ENCODE measurements at places on chromosomes 12 and 14.

DNA sequence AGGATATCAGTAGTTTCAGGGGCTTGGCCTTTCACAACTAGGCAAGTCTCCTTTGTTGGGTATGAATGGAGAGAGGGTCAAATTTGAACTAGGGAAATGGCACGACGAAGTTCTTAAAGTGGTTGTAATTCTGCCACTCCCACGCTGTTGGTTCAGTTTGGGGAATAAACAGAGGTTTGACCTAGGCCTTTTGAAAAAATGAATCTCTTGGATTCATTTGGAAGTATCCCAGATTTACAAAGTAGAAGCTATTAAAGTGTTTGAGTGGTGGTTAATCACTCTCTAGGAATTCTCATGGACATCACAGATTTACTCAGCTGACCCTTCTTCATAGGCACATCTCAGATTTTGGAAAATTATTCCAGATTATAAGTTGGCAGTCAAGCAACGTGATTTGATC lies 14.8 kb downstream of the BATF start:
- no peak for DNase-seq

GRCh38 chr12:118420673-118421072 lies 44.3 kb downstream of the SUDS3 start:
- no peak for DNase-seq

GRCh38 chr12:109513977-109514376 lies 36.5 kb downstream of the UBE3B start:
- DNase-seq = no peak

DNA sequence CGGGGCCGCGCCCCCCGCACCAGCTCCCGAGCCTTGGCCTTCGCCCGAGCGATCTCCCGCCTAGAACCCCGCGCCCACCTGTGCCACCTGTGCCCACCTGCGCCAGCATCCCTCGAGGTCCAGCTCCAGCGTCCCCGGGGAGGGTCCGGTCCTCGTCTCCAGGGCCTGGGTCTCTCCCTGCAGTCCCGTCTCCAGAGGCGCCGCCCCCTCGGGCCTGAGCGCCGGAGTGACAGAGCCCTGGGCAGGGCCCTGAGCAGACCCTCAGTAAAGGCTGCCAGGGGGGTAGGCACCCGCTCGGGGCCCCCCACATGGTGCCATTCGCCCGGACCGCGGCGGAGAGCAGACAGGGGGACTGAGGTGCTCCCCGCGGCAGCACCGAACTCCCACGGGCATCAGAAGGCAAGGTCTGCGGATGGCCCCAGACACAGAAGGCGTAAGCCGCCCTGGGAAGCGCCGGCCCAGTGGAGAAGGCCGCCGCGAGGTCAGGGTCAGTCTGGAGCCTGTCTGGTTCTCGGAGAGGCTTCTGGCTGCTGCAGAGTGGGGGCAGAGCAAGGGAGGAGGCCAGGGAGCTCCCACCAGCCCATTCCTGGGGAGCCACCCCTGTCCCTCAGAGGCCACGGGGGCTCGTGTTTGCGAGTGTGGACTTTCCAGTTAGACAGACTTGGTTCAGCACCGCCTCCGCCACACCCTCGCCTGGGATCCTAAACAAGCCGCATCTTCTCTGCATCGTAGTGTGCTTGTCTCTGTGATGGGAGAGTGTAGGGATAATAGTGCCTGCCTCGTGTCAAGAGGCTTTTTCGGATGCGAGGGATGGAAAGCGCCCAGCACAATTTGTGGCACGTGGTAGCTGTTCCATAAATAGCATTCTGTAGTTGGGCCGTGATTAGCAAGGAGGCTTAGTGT lies 1.1 kb upstream of the PPP1R13B start:
- DNase-seq = no peak

DNA sequence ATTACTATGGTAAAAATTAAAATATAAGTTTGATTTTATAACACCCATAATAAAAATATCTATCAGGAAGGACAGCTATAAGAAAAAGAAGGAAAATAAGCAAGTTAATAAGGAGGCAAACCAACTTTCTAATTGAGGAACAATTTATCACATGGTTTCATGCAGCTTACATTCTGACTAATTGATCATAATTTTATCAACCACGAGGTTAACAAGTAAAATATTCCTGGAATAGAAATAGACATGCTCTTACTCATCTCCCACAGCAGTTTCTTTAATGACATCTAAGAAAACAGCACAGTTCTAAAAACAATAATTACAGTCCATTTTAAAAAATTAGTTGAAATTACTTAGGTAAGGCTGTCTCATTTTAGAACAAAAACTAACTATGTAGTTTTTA lies 130.8 kb upstream of the KRR1 start:
- DNase-seq = no peak

DNA sequence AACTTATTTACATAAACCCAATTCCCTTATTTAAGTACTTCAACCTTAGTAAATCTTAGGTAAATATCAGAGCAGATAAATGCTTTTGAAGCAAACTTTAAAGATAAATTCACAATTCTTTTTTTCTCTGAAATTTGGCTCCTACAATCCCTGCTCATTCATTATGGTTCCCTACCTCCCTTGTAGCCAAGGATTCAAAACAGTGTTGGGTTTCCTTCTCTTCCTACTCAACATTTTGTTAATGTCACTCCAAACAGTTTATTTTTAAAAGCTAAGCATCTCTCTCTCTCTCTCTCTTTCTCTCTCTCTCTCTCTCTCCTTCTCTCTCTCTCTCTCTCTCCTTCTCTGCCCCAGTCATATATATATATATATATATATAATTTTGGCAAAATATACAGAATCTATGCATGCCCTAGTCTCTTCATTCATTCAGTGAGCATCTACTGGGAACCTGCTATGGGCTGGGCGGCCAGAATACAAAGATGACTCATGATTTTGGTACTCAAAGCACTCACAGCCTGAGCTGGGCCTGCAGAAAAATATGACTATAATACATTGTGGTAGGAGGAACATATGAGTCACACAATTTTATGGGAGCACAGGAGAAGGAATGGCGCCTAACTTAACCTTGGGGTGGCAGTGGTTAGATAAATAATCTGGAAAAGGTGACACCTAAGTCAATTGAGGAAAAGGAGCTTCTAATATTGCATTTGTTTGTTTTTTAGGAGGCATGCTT lies 123.7 kb upstream of the DHRS4 start:
- DNase-seq = no peak

DNA sequence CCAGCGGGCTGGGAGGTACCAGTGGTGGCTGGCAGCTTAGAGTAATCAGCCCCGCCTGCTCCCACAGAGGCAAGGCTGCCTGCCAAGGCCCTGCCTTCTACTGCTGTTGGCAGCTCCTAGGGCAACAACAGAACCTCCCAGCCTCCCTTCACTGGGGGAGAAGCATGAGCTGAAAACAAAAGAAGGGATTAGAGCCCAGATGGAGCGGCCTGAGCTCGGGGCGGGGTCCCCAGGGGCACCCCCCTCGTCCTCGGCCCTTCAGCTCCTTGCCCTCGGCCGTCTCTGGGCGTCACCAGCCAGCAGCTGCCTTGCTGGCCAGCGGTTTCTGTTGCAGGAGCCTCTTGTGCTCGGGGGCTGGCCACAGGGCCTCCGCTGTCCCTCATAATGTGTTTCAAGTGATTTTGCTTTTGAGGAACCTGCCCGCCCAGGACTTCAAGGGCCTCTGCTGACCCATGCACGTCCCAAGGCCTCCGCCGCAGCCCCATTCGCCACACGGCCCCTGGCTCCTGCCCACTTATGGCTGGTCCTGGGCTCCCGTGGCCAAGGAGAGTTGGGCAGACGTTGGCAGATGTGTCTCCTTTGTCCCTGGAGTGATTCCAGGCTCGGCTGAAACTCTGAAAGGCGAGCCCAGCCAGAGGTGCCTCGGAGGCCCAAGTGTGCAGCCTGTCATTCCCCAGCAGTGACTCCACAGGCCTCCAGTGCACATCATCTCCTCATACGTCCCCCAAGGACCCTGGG lies 49.7 kb downstream of the PSMA6 start:
- DNase-seq = no peak

- DNase-seq = no peak
These were observed 109.2 kb downstream of the IGF1 start for GRCh38 chr12:102371165-102371564.

DNA sequence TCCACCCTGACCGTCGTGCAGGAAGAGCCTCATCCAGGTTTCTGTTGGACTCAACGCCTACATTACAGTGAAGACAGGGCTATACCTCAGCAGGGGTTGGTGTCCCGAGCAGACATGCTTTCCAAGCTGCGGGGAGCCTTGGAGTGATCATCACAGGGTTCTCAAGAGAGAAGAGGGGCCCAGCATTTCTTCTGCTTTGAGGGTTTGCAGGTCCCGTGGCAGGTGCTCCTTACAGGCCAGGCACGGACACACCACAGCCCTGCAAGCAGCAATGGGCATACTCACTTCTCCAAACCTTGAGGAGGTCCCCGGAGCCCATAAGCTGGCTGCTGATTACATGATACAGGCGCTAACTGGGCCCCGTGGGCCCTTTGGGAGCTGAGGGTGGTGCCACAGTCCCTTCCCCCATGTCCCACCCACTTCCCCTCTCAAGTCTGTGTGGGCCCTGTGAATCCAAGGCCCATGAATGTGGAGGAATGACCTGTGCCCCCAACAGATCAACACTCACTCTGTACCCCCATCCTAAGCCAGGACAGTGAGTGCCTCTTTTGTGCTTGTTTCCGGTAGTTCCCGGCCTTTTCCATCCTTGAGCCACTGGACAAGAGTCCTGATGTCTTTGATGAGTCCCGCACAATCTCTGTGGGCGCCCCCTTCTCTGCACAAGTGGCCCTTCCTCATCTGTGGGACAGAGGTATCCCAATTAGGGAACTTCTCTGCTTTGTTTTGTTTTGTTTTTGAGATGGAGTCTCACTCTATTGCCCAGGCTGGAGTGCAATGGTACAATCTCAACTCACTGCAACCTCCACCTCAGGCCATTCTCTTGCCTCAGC lies 1.1 kb downstream of the AQP2 start:
- no peak for DNase-seq

DNA sequence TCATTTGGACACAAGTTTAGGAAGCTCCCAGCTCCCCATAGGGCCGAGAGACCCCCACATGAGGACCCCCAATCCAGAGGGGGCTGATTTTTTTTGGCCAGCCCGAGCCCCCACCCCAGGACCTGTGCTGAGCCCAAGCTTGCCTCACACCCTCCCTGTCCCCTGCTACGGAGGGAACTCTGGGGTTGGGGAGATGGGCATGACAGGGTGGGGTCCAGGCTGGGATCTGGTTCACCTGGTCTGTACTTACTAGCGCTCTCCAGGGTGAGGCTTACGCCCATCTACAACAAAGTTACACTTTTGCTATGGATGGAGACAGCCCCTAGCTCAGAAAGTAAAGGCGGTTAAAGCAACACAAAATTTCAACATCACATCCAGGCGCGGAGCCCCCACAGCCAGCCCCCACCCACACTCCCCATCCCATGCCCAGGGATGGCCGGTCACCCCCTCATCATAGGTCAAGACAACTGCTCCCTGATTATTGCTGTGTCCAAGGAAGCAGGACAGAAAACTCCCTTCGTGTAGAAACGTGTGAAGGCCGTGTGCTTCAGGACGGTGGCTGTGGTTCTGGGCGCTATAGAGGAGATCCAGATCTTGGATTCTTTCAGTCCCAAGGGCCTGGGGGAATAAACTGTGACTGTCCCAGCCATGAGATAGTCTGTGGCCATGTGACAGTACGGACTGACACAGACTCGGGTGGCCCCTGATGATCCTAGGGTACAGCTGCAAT lies 10.7 kb downstream of the SLC25A29 start:
- DNase-seq = no peak

DNA sequence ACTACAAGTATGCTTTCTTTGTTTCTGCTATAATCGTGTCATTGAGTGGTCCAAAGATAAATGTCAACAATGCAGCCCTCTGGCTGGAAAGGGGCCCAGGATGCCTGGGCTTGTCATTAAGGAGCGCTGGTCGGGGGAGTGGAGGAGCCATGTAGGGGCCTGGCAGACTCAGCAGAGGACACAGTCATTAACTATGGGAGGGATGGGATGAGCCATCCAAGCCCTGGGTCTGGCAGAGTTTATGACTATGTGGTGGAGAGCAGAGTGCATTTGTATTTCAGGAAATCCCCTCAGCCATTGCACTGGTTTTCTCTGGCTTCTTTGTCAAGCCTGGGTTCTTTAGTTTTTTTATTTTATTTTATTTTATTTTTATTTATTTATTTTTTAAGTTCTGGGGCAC lies 243.1 kb downstream of the C12orf75 start:
- DNase-seq = no peak

DNA sequence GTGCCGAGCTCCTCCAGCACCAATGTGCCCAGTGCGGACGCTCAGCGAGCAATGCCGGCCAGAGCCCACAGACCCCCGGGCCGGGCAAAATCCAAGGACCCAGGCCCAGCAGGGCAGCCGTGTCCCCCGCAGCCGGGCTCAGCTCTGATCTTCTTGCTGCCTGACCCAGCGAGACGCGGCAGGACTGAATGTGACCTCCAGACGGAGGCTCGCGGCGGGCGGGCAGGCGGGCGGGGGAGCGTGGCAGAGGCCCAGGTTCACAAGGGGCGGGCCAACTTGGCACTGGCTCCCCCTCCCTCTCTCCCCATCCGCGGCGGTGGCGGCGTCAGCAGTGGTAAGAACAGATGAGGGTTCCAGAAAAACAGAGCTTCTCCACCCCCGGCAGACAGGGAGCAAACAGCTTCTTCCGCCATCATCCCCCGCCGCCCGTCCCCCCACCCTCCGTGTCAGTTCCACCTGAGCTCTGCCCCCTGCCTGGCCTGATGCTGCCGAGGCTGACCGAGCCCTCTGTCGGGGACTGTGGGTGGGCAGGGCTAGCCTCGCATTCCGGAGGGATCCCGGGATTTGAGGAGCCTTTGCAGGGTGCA lies 94.3 kb downstream of the RFLNA start:
- DNase-seq = no peak

GRCh38 chr14:75301666-75302325 lies 23.2 kb downstream of the FOS start:
- no peak for DNase-seq

- no peak for DNase-seq
These were observed 36.6 kb downstream of the PCNX1 start for GRCh38 chr14:70943838-70944237.

- DNase-seq = no peak
These were observed 453.1 kb downstream of the TMEM121 start for GRCh38 chr14:105979446-105979845.

DNA sequence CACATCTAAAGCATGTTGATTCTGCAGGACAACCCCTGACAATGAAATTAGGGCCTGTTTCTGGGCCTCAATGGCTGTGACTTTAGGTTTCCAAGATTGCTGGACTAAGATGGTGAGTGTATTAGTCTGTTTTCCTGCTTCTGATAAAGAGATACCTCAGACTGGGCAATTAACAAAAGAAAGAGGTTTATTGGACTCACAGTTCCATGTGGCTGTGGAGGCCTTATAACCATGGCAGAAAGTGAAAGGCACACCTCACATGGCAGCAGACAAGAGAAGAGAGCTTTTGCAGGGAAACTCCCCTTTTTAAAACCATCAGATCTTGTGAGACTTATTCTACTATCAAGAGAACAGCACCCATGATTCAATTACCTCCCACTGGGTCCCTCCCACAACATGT lies 10.6 kb downstream of the IL22 start:
- no peak for DNase-seq

DNA sequence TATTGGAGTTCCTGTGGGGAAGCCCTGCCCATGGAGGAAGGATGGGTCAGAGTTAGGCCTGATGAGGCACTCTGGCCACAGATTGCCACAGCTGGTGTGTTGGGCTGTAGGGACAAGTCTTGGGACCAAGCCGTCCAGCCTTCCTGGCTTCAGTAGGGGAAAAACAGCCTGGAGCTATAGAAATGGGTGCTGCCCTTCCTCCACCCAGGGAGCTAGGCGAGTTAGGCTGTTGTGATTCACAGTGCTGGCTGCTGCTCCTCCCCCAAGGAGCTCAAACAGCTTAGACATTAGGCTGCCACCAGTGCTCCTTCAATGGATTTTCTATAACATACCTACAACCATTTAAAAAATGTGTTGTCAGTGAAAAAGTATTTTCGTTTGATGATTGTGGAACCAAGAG lies 274.3 kb downstream of the RPL10L start:
- no peak for DNase-seq

Data from iPS DF 6.9 (cell line).